ENCODE measurements at places on chromosomes 11 and 22.

DNA sequence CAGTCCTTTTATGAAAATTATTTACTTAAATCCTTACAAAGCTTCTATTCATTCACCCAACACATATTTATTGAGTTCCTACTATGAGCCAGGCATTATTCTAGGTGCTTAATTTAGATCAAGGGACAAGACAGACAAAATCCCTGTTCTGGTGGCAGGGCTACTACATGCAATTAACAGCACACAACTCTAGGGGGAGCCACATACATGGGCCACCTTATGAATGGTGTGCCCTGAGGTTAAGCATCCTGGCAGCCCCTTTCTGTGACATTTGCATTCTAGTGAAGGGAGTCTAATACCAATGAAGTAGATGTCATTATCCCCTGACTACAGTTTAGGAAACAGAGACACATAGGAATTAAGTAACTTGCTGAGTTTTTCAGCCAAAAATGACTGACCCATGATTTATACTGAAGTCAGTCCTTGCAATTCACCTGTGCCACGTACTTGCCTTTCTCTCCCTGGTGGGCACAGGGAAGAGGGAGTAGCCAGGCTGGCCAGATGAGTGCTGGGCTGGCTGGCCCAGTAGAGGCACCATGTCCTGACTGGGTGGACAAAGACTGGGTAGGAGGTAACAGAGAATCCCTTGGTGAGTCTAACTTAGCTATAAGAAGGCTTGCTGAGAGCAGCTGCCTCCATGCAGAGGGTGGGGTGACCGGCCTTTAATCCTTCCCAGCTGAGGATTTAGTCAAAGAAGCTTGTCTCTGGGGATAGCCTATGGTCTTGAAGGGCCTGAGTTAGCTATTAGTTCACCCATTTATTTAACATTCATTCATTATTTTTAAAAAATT is 52.0 kb upstream of the ELF5 start:
- no peak overlapping the region for H3K4me3 ChIP-seq
- peaks cover 6% of the 10 kb centered on the region for H3K4me1 ChIP-seq
- no peak for DNase-seq
- no peaks in the 10 kb centered on the region for H3K36me3 ChIP-seq
- H3K27me3 ChIP-seq, result peaks cover 36% of the 10 kb centered on the region

DNA sequence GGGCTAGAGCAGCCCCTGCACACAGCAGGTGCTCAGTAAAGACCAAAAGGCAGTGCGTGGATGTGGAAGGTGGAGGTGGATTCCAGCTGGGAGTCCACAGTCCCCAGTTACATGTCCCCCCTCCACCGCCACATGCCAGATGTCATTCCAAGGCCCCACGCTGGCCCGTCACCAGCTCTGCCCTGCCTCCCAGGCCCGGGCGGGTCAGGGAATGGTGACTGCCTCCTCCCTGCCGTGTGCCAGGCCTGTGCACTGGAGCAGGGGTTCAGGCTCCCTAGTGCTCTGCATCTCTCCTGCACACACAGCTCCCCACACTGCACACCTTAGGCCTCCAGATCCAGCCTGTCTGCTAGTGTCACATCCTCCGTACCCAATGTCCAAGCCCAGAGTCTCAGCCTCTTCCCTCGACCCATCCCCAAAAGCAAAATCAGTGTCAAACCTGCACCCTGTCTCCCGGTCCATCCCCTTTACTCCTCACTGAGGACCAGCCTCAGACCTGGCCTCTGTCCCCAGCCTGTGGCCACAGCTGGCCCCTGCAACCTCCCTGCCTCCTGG is 40.2 kb upstream of the PRODH start:
- no peaks in the 10 kb centered on the region for H3K4me1 ChIP-seq
- H3K27ac ChIP-seq, result no peak overlapping the region
- no peaks in the 10 kb centered on the region for H3K36me3 ChIP-seq
- peaks cover 6% of the 10 kb centered on the region for H3K27me3 ChIP-seq
- DNase-seq, result no peak

DNA sequence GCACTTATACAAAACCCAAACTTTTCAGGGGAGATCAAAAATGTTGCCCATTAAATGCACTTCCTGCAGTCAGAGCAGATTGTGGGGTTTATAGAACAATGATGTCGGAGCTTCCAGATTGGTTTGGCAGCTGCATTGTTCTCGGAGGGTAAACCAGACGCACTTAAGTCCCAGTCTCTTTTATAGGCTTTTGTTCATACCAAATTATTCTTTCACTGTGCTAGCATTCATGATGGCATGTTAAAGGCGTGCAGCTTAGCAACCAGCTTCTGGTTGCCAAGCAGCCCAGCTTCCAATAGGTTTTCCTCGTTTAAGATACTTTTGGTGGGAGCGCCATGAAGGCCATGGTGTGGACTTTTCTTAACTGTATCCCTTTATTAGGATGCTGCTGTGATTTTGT is 40.9 kb downstream of the ZC3H12C start:
- DNase-seq, result no peak
- no peaks in the 10 kb centered on the region for H3K4me1 ChIP-seq
- H3K27me3 ChIP-seq, result no peaks in the 10 kb centered on the region
- H3K27ac ChIP-seq, result no peak overlapping the region

DNA sequence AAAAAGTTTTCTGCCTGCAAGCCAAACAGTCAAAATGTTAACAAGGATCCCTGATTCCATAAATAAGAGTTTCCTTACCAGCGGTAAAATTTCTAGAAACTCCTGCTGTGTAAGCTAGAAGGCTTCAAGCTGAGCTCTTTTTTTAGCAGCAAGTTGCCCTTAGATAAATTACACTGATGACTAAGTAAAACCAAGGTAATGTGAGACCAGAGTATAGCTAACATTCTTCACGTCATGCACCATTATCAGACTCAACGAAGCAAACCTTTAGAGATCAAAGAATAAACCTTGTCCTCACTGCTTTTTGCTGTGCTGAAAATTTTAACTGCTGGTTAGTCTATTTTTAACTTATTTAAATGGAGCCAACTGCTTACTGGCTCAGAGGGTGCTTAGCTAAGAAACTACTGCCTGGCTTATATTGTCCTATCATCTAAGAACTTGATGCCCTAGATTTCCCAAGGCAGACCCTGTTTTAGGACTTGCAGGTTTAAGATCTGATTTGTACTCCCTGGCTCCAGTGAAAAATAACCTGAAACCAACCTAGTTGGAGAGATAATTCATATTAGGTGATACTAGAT is 900.7 kb downstream of the JRKL start:
- H3K4me3 ChIP-seq, result no peak overlapping the region
- H3K27me3 ChIP-seq, result no peaks in the 10 kb centered on the region
- no peak for DNase-seq
- H3K27ac ChIP-seq, result no peak overlapping the region

DNA sequence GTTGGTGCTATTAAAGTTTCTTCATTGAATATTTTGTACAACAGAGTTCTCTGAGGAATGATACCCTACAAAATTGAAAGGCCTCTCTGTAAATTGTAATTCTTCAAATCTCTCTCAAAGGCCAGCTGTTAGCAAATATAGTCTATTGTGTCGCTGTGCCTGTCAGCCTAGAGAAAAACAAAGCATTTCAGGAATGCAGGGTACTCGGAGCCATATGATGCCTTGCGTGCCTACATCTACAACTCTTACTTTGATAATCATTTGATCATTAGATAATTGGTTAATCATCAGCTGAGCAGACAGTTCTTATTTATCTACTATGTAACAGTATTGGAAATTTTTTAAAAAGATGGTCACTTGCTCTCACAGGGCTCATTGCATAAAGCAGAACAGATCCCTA is 67.3 kb downstream of the RNF169 start:
- no peak overlapping the region for H3K27ac ChIP-seq
- H3K4me1 ChIP-seq, result peaks cover 15% of the 10 kb centered on the region
- no peak overlapping the region for H3K4me3 ChIP-seq
- no peaks in the 10 kb centered on the region for H3K27me3 ChIP-seq
- H3K36me3 ChIP-seq, result peaks cover 4% of the 10 kb centered on the region

GRCh38 chr11:62925308-62925707 is 4.1 kb upstream of the CHRM1 start:
- DNase-seq, result no peak
- peaks cover 8% of the 10 kb centered on the region for H3K4me1 ChIP-seq
- peaks cover 90% of the 10 kb centered on the region for H3K27me3 ChIP-seq
- no peaks in the 10 kb centered on the region for H3K36me3 ChIP-seq
- H3K27ac ChIP-seq, result no peak overlapping the region

DNA sequence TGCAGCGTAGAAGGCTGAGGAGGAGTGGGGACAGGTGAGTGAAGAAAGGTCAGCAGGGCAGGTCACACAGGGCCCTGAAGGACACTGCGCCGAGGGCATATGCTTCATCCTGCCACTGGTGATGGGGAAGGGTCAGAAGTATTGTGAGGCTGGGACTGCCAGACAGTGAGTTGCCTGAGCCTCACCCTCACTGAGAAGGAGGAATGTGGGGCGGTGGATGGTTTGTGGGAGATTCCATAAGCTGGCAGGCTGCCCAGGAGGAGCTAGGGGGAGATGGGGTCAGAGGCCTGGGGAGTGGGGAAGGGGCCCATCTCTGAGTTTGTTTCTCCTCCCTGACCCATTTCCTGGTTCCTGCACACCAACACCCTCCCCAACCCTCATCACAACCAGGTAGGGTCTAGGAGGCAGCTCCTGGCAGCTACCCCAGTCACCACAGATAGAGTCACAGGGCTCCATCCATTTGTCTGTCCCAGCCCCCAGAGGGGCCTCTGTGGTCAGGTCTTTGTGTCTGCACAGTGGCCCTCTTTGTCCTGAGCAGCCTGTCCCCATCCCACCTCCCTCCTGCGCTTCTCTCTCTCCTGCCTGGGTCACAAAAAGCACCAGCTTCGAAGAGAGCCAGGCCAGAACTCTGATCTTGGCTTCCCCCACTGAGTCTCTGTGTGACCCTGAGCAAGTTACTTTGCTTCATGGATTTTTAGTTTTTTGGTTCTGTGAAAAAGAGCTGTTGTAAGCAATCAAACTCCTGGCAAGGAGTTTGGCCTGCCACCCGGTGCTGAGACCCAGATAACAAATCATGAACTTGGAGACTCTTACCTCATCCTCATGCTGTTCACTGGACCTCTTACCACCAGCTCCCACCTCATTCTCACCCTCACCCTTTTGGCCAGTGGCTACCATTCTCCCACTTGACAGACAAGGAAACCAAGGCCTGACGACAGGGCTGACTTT is 4.6 kb upstream of the P2RY2 start:
- no peak overlapping the region for H3K27ac ChIP-seq
- H3K4me3 ChIP-seq, result no peak overlapping the region
- no peaks in the 10 kb centered on the region for H3K4me1 ChIP-seq
- DNase-seq, result no peak
- H3K27me3 ChIP-seq, result peaks cover 18% of the 10 kb centered on the region

- peaks cover 9% of the 10 kb centered on the region for H3K4me1 ChIP-seq
- H3K36me3 ChIP-seq, result no peaks in the 10 kb centered on the region
- no peak for DNase-seq
- no peak overlapping the region for H3K4me3 ChIP-seq
- H3K27me3 ChIP-seq, result no peaks in the 10 kb centered on the region
Measured at GRCh38 chr22:35631597-35631996, 14.5 kb upstream of the MB start.

DNA sequence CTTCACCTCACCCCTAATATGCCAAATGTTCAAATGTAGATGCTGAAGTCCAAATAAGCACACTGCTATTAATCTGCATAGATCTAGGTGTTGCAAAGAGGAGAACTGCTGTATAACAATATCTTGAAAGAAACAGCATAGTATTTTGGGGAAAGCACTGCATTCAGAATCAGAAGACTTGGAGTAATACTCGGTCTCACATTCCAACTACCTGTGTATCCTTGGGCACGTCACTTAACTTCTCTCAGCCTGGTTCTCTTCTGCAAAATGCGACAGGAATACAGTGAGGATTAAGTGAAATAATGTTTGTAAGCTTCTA is 332 bp upstream of the HMGXB4 start:
- H3K27ac ChIP-seq, result no peak overlapping the region
- no peak for DNase-seq
- no peaks in the 10 kb centered on the region for H3K36me3 ChIP-seq
- H3K4me3 ChIP-seq, result peak overlapping the region; percentile 55
- no peaks in the 10 kb centered on the region for H3K4me1 ChIP-seq

GRCh38 chr22:40345271-40345670 is 1.0 kb upstream of the ADSL start:
- peaks cover 4% of the 10 kb centered on the region for H3K36me3 ChIP-seq
- no peak overlapping the region for H3K27ac ChIP-seq
- peak; percentile 41 for DNase-seq
- no peaks in the 10 kb centered on the region for H3K27me3 ChIP-seq
- H3K4me1 ChIP-seq, result no peaks in the 10 kb centered on the region
- no peak overlapping the region for H3K4me3 ChIP-seq

- no peaks in the 10 kb centered on the region for H3K4me1 ChIP-seq
- H3K4me3 ChIP-seq, result no peak overlapping the region
- H3K27ac ChIP-seq, result no peak overlapping the region
- no peaks in the 10 kb centered on the region for H3K36me3 ChIP-seq
- no peak for DNase-seq
Measured at GRCh38 chr11:132639403-132639802, 892.9 kb downstream of the OPCML start.

GRCh38 chr22:39471381-39472141 is 14.7 kb downstream of the MGAT3 start:
- peak; percentile 51 for DNase-seq
- H3K36me3 ChIP-seq, result no peaks in the 10 kb centered on the region
- no peaks in the 10 kb centered on the region for H3K27me3 ChIP-seq
- no peak overlapping the region for H3K4me3 ChIP-seq

- no peak overlapping the region for H3K4me3 ChIP-seq
- H3K36me3 ChIP-seq, result peaks cover 53% of the 10 kb centered on the region
- H3K4me1 ChIP-seq, result no peaks in the 10 kb centered on the region
- H3K27ac ChIP-seq, result no peak overlapping the region
- DNase-seq, result peak; percentile 40
Measured at GRCh38 chr22:29343313-29343805, 27.9 kb upstream of the RASL10A start.

DNA sequence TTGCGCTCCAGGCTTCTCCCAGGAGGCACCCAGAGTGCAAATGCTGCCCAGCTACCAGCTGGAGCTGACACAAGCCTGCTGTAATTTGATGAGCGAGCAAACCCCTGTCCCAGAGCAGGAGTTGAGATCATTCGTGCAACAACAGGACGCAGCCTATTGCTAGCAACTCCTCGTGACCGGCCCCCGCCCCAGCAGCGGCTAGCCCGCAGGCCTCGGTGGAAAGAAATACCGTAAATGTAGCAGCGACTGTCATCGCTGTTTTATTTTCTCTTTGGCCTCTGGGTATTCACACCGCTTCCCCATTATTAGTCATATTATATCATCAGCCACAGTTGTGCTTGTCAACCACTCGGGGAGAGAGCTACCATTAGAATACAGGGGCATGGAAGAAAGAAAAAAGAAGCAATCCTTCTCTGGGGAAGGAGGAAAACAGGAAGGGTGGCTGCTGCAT is 59.2 kb upstream of the ATXN10 start:
- H3K27me3 ChIP-seq, result no peaks in the 10 kb centered on the region
- no peak overlapping the region for H3K4me3 ChIP-seq
- H3K27ac ChIP-seq, result no peak overlapping the region
- H3K4me1 ChIP-seq, result peaks cover 8% of the 10 kb centered on the region
- H3K36me3 ChIP-seq, result no peaks in the 10 kb centered on the region

Measured in IMR-90 (cell line).